ENCODE measurements at places on chromosomes 2 and 18.

DNA sequence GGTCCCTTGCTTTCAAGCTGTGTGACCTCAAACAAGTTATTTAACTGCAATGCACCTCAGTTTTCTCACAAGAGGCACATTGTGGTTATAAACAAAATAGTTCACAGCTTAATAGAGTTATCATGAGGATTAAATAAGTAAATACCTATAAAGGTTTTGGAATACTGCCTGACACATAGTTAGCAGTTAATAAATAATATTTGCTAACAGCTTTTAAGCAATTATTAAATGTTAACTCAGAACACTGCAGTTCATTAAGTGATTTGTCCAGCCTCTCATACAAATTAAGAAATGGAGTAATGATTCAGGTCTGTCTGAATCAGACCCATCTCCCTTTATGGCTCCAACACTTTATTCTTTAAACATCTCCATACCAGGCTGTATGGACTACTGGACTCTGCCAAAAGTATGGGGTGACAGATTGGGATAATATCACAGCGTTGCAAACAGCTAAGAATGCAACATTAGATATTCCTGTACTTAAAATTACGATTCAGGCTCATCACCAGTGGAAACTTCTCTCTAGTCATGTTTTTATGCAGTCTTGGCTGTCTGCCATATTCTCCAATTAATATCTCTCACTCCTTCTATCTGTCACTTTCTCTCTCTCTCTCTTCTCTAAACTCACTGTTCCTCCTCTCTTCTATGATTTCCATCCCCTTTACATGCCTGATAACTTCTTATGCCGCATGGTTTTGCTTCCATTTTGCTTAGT is 370.6 kb upstream of the UBE2E3 start:
- DNase-seq: no peak

DNA sequence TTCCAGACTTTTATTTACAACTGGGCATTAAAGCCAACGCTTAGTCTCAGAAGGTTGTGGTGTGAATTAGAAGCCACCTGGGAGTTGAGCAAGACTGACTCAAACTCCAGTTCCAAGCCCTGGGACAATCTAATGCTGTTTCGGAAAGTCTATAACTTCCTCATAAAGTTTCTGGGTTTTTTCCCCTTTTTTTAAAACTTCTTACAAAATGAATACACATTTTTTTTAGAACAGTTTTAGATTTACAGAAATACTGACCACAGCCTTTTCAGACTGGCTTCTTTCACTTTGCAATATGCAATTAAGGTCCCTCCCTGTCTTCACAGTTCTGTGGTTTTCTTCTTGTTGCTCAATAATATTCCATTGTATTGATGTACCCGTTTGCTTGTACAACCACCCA is 115.9 kb upstream of the TWIST2 start:
- DNase-seq: peak; percentile 80

- DNase-seq: no peak
These were observed 208.3 kb downstream of the AFF3 start for GRCh38 chr2:99933894-99934650.

DNA sequence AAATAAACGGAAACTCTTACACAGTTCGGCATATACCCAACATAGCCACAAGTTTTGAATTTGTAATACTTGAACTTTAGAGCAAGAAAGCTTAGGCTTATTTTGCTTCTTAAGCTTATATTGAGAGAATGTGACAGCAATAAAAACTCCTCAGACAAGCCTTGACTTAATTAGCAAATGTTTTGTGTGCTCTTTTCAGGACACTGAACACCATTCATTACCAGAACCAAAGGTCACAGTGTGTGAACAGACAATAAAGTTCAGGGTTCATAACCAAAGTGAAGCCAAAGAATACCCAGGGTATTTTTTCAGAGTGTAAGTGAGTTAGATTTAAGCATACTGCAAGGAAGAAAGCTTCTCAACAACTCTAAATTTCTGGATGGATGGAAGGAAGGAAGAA is 605.8 kb downstream of the METTL4 start:
- no peak for DNase-seq

DNA sequence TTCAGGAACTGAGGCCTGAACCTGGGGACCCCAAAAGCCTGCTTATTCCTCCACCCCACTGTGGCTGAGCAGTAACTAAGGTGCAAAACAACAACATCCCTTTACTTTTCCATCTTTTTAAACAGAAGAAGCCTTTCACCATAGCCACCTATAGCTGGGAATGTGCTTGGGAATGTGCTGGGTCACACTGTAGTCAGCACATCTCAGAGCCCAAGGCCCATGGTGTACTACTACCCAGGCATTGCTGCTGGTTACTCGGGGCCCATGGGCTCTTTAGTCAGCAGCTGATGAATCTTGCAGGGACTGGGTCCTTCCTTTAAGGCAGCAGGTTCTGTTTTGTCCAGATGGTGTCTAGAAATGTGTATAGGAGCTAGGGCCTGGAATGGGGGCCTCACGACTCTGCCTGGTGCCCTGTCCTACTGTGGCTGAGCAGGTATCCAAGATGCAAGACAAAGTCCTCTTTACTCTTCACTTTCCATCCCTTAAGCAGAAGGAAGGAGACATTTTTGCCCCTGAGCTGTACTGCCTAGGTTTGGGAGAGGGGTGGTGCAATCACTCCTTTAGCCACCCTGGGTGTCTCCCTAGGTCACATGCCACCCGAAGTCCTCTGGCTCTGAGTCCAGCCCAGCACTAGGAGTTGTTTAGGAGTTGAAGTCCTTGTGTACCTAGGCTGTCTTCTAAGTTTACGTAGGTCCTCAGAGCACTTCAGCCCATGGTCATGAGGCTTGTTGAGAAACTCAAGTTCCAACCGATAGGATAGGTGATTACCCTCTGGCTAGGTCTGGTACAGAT is 70.1 kb downstream of the OXER1 start:
- DNase-seq: peak; percentile 4

DNA sequence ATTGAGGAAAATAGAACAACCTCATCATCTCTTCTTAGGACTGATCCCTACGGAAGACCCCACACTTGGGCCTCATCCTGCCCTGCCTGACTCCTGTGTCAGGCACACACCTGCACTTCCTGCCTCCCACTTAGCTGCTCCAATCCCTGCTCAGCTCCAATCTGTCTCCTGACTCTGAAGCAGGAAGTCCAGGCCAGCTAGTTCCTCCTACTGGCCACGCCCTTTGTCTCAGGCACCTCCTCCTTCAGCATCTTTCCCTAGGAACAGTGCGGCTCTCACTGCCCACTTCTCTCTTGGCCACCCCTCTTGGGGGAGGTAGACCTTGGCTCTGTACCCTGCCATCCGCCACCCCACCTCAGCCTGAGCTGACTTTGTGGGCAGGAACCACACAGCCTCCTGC is 135.8 kb downstream of the CELF4 start:
- no peak for DNase-seq
